ENCODE measurements at places on chromosomes 6 and 20.
A peak's percentile ranks its signal among the peaks of the same experiment; 100 is the strongest.

DNA sequence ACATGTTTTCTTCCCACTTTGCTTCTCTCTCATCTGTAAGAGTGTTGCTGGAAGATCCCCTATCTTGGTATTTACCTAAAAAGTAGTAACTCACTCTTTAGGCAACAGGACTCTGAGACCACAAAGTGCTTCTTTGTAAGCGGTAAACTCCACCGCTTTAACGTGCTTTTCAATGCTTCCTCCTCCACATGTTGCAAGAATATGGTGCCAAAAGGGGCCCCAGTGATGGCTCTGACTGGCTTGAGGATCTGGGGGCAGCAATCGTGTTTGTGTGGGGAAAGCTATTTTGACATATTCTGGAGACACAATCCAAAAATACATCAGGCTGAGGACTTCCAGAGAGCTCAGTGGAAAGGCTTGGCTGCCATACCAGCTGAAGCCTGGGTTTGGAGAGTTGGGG is 12.4 kb upstream of the CPNE5 start:
- no peak for DNase-seq

DNA sequence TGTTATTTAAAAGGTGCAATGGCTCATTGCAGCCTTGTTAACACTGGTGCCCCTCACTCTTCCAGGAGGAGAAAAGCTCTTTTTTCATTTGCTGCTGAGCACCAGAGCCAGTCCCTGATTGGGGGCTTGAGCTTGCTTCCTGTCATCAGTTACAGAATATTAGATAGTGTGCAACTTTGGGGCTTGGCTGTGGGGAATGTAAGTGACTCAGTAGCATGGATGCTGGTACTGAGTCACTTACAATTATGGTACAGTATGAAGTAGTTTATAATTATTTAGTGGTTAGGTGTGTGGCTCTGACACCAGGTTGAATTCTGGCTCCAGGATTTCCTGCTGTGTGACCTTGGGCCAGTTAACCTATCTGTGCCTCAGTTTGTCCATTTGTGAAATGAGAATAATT is 37.6 kb downstream of the ANKS1A start:
- peak; percentile 79 for DNase-seq

- no peak for DNase-seq
These were observed 10.8 kb downstream of the GPR31 start for GRCh38 chr6:167146977-167147376.

DNA sequence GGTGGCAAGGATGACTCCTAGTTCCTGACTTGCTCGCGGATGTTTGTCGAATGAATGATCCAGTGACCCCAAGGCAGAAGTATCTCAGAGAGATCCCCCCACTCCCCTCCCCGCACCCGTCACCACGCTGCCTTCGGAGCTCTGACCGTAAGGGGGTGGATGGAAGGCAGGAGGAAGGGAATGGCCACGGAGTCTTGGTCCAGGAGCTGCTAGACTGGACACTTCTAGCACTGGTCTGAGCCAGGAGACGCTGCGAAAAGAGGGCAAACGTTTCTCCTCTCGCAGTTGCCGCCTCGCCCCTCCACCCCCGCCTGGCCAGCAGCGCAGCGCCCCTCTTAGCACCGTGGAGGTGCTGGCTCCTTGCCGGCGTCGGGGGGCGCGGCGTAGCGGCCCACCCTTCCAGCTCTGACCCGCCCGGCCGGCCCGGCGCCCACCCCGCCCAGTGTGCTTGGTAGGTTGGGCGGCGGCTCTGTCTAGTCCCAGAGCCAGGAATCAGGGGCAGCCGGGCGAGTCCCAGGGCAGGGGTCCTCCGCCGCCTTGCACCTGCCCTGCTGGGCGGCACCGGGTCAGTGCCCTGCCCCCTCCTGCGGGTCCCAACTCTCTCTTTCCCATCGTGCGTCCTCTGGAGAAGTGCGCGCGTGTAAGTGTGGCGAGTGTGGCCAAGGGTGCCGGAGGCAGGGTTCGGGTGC is 2.4 kb upstream of the DBNDD2 start:
- no peak for DNase-seq

DNA sequence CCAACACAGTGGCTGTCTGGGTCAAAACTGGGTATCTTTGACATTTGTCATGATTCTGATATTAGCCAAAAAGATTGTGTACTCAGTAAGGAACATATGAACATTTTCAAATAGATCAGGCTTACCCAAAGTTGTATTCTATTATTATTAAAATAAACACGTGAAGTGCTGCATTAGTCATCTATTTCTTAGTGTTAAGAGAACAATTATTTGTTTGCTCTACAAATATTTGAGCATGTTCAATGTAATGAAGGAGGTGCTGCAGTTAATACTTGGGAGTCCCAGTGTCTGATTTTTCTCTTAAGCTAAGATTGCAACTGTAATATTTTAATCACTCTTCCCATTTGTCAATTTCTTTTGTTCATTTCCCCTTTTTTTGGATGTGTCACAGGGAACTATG is 28.2 kb downstream of the CNR1 start:
- no peak for DNase-seq

- DNase-seq = peak; percentile 90
These were observed 1.7 kb downstream of the PPP1R10 start for GRCh38 chr6:30615219-30615957.

GRCh38 chr6:107987805-107988204 is 29.8 kb upstream of the SEC63 start:
- DNase-seq = no peak

DNA sequence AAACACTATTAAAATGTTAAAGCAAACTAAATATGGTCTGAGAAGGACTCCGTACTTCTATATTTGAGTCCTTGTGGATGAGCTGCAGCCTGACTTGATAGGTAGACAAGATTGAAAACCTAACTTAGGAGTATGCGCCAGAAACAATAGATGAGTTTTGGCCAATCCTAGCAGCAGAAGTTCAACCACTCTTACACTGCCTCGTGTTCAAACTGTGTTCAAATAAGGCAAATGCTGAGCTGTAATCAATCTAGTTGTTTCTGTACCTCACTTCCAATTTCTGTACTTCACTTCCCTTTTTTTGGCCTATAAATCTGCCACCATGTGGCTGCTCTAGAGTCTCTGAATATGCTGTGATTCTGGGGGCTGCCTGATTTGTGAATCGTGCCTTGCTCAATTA is 13.2 kb upstream of the SERINC1 start:
- no peak for DNase-seq
